Stromal cell of bone marrow (primary cell): ENCODE measurements at places on chromosomes 11 and 22.

- DNase-seq, result no peak
Observed at GRCh38 chr11:17827006-17827405, 92.4 kb downstream of the KCNC1 start.

- no peak for DNase-seq
Observed at GRCh38 chr11:91406009-91406408, 818.6 kb upstream of the FAT3 start.

DNA sequence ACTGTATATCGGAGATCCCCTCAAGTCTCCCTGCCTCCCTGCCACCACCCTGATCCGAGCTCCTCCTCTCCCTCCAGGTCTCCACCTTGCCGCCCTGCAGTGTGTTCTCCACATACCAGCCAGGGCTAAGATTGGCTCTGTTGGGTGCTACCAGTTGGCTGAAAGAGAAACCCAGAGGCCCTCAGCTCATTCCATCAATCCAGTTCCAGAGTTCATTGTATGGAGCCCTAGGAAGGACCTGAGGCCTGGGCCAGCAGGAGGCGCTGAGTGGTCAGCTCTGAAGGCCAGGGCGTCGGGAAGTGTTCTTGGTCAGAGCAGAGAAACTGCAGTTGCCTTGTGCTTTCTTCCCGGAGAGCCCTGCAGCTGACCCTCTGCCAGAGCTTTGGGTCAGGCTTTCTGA lies 2.2 kb upstream of the TOP3B start:
- no peak for DNase-seq

GRCh38 chr11:72720047-72720446 lies 32.2 kb downstream of the ARAP1 start:
- DNase-seq, result no peak

- no peak for DNase-seq
Observed at GRCh38 chr11:45655831-45656230, 9.6 kb downstream of the CHST1 start.

DNA sequence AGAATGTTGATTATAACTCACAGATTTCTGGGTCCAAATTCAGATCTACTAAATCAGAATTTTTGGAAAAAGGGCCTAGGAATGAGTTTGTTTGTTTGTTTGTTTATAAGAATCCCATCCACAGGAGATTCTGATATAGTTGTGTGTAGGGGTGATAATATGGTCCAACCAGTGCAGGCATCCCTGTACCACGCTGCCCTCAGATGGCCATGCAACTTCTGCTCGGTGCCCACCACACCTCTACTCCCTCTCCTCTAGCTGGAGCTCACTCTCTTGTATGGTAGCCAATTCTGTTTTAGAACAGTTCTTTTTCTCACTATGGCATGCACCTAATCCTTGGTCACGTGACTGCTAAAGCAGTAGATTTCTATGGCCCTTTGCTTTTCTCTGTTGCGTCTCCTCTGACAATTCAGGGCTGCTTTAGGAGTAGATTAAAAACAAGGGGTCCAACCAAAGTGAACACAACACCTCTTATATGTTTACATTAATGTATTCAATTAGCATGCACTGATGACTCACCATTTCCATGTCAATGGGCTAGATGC lies 103.3 kb upstream of the KCNA4 start:
- DNase-seq, result no peak

- DNase-seq, result no peak
Observed at GRCh38 chr11:123351375-123351774, 78.7 kb upstream of the GRAMD1B start.

DNA sequence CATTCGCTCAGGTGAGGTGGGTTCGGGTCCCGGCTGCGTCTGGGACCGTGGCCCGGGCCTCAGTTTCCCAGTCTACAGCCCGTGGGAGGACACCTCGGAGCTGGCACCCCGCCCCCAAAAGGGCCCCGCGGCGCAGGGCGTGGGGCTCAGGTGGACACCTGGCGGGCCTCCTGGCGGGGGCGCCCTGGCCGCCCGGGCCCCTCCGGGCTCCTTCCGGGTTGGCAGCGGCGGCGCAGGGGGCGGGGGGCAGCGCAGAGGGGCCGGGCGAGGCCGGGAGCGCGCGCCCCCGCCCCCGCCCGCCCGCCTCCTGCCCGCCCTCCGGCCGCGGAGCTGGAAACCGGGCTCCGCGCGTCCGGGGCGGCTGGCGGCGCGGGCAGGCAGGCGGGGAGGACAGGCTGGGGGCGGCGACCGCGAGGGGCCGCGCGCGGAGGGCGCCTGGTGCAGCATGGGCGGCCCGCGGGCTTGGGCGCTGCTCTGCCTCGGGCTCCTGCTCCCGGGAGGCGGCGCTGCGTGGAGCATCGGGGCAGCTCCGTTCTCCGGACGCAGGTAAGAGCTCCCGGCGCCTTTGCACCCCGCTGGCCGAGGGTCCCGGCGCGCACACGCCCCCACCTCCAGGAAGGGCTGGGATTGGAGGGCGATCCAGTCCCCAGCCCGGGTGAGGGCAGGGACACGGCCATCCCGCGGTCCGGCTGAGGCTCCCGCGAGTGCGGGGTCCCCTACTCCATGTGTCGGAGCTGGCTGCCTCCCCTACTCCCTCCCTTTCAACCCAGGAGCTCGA lies at the start of gene EMID1:
TSS of gene EMID1 (plus strand) at position 303 of the 778 bp plus-strand sequence. CDS start at position 446, 143 bp downstream.
- DNase-seq, result no peak

DNA sequence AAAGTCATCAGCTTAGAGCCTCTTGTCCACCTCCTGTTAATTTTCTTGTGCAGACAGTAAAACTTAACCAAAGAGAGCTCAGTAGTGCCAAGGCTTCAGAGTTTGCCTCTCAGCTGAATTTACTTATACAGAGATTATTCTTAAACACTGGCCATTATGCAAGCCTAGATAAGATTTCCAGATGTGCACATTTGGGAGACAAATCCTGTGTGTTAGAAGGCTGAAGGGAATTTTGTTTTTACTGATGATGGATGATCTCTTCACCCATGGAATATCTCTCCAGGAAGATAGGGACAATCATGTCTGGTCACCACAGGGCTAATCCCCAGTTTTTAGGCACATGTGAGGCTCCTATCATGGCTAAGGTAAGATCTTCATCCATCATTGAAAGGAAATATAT lies 157.6 kb upstream of the FAT3 start:
- no peak for DNase-seq

- DNase-seq, result no peak
Observed at GRCh38 chr11:5631417-5631816, 6.6 kb downstream of the TRIM34 start.
